ENCODE measurements at places on chromosomes 2 and 18. TPM values are rescaled to one million over a fixed set of nuclear protein-coding genes. Genes with fewer than 3 reads are reported as not detected.
A peak's percentile ranks its signal among the peaks of the same experiment; 100 is the strongest.

GRCh38 chr2:173567493-173567892 is 212.8 kb downstream of the CDCA7 start:
- no peak for DNase-seq

GRCh38 chr2:237758185-237758584 is 40.4 kb upstream of the RBM44 start:
- DNase-seq, result no peak

GRCh38 chr2:127362971-127363370 is 24.8 kb downstream of the MAP3K2 start:
- no peak for DNase-seq

GRCh38 chr2:226813148-226813701 is 13.6 kb upstream of the IRS1 start:
- DNase-seq, result peak; percentile 18

The RAD51AP2 gene
- 0.24 TPM for total RNA-seq

DNA sequence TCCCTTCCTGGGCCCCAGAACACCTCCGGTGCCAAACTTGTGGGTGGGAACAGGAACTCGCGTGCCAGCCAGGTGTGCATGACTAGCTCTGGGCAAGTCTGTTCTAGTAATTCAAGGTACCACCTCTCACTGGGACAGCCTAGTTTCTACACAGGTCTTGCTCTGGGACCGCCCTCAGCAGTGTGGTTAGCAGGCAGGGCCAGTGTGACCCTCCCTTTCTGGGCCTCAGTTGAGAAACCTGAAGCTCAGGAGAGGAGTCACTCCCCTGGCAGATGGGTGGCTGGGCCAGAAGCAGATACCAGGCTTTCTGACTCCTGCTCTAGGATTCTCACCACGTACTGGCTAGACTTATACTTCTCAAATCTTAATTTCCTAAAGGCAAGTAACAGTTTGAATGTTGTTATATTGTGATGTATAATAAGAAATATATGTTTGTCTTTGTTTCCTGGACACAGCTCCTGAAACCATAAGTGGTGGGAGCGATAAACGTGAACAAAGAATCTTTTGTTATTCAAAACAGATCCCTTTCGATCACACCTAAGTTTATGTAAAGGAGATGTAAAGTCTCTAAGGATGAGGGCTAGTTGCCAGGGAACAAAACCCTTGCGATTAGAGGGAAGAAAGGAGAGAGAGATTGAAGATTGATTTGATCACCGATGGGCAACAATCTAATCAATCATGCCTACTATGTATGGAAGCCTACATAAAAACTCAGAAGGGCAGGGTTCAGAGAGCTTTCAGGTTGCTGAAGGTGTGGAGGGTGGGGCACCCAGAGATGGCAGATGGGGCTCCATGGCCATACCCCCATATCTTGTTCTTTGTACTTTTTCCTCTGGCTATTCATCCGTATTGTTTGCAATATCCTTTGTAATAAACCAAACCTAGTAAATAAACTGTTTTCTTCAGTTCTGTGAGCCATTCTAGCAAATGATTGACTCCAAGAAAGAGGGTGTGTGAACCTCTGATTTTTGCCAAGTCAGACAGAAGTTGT is 952 bp upstream of the UGT1A6 start:
- no peak for DNase-seq

- DNase-seq, result no peak
These were observed 1115.3 kb downstream of the LRP1B start for GRCh38 chr2:141015341-141016047.

The SPATA3 gene
- not detected for total RNA-seq

The MLPH gene
- 12.3 TPM for total RNA-seq

The IL18R1 gene
- 25.5 TPM for total RNA-seq

The DES gene
- 114 TPM for total RNA-seq
